SHP77 (cell line): ENCODE measurements at places on chromosomes 16 and 17.
A peak's percentile ranks its signal among the peaks of the same experiment; 100 is the strongest.

GRCh38 chr17:29549177-29549923 lies 17.5 kb downstream of the ABHD15 start:
- DNase-seq, result no peak

GRCh38 chr16:89548344-89549006 lies 12.0 kb upstream of the RPL13 start:
- no peak for DNase-seq

GRCh38 chr16:14193316-14193871 lies 122.3 kb downstream of the MRTFB start:
- peak; percentile 95 for DNase-seq

GRCh38 chr17:8125154-8125946 lies 1.4 kb upstream of the HES7 start:
- peak; percentile 80 for DNase-seq

DNA sequence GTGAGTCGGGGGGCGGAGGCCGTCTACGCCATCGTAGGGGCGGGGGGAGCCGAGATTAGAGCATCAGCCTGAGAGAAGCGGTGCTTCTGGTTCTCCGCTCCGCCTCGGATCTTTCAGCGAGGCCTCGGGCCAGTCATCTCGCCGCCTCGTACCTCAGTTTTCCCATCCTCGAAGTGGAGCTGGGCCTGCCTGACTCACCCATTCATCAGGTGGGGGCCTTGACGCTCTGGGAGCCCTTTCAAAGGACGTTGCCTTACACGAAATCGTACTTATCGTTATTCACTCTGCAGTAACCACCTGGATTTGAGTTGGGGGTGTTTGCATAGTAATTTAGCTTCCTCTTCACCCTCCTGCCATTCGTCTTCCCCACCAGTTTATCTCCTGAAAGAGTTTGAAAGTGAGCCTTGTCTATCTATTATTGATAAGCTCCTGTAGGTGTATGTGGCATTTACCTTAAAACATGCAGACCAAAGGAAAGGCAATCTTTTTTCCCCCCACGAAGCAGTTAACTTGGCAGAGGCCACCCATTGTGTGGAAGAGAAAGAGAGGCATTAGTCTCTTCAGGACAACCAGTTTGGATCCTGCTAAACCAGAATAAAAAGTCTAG lies 674 bp downstream of the TAF15 start:
- DNase-seq, result no peak
